ENCODE measurements at places on chromosomes 1 and 21.

DNA sequence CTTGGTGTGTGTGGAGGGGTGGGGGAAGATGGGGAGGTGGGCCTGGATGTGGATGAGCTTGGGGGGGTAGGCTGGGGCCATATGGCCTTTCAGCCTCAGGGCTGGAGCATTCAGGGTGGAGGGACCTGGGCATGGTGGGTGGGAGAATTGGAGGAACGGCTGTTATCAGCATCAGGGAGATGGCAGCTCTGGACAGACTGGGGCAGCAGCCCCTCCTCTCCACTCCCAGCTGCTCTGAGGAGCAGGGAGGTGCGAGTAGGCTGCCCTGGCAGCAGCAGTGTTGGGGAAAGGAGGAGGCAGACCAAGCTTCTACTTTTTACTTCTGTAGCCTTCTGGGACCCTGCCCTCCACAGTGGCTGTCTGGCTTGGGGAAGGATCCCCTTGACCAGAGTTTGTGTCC is 10.2 kb downstream of the PPFIA4 start:
- DNase-seq: no peak

DNA sequence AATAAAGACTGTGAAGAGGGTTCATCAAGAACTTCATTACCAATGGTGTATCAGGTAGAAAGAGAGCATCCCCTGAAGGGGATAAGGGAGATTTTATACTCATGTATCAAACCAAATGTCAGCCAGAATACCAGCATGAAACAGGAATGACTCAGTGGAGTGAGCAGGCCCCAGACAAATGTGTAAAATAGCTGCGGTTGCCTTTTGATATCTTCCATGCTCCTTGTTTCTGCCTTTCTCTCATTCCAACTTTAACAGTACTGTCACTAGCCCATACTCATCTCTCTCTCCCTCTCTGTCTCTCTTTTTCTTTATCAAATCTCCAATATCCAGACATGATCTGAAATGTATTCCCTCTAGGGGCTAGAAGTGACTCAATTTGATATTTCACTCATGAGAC is 47.8 kb downstream of the GPR88 start:
- DNase-seq: no peak

DNA sequence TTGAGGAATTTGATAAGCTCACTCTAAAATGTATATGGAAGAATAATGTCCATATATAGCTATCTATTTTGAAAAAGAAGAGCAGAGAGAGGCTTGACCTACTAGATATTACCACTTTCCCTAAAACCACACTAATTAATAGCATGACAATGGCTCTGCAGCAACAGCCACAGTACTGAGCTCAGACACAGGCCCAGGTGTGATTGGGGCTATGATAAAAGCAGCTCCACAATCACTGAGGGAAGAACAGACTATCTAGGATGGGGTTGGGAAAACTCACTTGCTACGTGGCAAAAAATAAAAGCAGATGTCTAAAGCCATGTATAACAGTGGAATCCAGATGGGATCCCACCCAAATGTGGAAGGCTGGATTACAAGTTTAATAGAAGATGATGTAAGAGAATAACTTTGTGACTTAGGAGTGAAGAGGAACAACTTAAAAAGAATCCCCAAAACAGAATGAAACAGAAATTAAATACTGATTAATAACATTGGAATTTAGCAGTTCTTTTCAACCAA is 80.8 kb upstream of the RAB4A start:
- DNase-seq: no peak

DNA sequence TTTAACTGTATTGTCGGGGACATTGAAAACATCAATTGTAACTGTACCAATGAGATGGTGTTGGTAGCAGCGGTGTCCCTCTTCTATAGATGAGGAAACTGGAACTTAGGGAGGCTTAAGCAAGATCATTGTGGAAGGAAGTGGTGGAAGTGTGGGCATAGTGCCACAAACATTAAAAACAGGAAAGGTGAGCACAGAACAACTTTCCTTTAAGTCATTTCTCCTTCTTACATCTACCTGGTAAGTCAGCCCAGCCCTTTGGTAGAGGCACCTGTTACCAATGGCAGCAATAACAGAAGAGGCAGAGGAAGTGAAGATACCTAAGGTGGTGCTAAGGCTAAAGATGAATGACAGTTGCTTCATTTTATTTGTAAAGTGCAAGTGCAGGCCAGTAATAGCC is 12.0 kb upstream of the CTSS start:
- no peak for DNase-seq

GRCh38 chr1:228986093-228986904 is 251.0 kb downstream of the RHOU start:
- peak; percentile 89 for DNase-seq

DNA sequence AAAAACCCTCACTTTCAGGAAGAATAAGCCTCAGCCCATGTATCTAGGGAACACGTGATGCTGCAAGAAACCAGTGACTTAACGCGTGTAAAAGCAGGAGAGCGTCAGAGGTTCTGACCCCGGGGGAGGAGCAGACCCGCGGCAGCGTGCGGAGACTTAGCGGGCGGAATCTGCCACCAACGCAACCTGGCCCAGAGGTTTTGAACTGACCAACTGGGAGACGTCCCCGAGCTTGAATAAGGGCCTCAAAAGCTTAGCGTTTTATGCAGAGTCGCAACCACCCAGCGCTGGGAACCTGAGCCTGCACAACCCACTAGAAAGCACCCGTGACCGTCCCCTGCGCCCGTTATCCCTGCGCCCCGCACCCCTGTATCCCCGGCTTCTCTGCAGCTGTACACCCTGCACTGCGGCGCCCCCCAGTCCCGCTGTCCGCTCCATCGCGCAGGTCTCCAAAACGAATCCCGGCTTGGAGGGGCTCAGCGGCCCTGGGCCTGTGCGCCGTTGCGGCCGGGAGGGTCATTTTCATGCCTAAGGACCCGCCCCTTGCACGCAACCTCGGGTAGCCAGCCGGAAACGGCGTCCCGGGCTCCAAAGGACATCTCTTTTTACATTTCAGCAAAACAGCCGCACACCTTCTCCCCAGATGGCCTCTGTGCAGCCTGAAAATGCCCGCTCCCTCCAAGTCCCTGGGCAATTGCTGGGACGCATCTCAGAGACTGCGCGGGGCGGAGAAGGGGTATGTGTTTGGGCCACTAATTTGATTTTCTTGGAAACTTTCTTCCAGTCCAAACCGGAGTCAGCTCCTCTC is 29.4 kb upstream of the TRIM17 start:
- DNase-seq: no peak

DNA sequence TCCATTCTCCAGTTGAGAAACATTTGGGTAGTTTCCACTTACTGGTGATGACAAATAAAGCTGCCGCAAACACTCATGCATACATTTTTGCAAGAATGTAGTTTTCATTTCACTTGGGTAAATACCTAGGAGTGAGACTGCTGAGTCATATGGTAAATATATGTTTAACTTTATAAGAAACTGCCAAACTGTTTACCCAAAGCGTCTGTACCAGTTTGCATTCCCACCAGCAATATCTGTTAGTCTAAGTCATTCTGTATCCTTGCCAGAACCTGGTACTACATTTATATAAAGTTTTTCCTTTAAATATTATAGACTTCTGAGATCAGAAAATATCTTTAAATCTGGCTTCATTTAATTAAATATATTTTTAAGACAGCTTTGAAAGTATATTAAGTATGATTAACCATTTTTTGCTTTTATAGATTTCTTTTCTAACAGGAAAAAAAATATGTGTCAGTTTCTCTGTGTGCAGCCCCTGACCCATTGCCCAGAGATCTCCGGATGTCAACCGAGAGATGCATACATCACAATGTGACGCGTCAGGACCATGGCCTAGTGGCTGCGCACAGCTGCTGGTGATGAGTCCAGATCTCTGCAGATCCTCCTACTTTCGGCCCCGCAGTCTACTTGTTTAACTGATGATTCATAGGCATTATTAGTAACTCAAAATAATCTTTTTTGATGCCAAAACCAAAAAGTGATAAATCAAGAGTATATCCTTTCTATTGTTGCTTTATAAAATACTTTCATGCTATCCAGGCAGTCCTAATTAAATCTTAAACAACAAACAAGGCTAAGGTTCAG is 227.1 kb upstream of the MAP1LC3C start:
- no peak for DNase-seq

DNA sequence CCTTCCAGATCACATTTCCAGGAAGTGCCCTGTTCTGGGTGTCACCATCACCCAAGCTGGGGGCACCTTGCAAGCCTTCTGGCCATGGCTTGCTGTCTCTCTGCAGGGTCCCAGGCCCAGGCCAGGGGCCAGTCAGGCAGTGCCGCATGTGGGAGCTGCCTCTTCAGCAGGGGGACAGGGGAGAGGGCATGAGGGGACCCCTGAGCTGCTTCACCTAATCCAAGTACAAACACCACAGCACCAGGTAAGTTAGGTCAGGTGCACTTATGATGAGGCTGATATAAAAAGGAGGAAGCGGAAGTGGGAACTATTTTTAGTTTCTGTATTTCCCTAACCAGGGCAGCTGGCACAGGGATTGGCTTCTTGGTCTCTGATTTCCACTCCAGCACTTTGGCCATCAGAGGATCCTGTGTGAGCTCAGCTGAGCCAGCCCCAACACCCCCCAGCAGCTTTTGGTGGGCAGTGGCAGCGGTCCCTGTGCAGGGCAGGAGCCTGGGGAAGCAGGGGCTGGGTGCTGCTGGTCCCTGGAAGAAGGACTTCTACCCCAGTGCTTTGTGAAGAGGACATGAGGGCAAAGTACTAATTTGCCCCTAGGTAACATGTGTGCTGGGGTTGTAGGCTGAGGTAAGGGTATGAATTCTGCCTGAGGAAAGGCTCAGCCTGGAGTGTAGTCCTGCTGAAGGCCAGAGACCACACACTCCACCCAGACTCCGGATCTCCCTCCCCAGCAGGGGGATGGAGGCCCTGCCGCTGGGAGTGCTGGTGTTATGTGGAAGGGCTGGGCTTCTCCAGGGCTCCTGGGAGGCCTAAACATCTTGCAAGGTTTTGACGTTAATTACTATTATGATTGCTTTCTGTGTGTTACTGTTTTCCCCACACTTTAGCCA is 3.3 kb upstream of the PCBP3 start:
- no peak for DNase-seq

- no peak for DNase-seq
These were observed 183.5 kb upstream of the ADGRL4 start for GRCh38 chr1:79190074-79190473.

DNA sequence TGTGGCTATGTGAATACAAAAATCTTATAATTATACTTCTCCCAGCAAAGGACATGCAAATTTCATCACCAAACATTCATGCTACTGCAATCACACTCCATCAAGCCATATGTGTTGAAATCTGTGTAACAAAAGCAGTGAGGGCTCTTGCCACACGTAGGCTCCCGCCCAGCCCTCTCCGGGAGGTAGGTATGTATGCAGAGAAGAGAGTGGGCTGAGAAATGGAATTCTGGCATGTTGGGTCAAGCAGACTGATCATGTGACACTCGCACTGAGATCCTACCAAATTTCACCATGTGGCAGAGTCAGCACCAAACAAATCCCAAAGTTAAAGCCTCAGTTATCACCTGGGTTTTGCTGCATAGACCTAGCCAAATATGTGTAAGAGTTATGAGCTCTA is 49.7 kb downstream of the APP start:
- DNase-seq: no peak

Measured in thyroid gland (tissue), 4 donors.